ENCODE measurements at places on chromosomes 2 and 18.

DNA sequence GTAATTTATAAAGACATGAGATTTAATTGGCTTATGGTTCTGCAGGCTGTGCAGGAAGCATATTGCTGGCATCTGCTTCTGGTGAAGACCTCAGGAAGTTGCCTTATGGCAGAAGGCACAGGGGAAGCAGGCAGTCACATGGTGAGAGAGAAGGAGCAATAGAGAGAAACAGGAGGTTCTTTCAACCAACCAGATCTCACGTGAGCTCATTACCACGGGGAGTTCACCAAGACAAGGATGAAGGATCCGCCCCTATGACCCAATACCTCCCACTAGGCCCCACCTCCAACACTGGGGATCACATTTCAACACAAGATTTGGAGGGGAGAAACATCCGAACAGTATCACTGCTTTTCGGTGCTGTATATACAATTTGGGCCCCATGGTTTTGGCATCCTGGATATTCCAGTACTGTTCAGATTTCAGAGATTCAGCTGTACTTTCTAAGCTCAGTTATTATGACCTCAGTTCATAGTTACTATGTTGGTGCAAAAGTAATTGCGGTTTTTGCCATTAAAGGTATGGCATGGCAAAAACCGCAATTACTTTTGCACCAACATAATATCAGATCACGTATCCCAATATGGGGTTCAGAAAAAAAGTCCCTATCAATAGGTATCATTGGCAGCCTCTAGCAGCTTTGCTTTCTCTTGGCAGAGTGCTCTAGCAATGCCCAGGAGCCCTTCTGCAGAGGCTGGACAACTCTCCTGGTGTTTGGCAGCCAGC, 189.6 kb upstream of the SIX3 start:
- DNase-seq, result no peak

DNA sequence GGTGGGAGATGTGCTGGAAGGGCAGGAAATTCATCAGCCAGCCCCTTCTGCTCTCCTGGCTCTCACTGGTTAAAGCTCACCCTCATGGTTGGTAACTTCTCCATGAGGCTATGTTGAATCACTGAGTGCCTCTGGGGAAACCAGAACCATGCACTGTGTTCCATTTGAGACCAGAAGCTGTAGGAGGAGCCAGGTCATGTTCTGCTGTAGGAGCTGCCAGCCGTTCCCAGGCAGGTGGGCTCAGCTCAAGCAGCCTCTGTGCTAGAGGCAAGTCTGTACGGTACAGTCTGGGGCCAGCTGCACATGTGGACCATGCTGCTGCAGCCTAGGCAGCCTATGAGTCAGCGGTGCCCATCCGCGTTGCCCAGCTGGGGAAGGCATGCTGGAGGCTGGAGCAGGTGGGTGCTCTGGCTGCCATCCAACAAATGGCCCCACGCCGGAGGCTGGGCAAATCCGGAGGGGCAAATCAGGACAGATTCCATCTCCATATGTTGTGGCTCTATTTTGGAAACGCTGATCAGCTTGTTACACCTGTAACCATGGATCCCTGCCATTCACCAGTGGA, 22.0 kb upstream of the KCNF1 start:
- DNase-seq, result no peak

- DNase-seq, result no peak
Observed at GRCh38 chr18:69590150-69590549, 189.5 kb downstream of the DOK6 start.

- no peak for DNase-seq
Observed at GRCh38 chr2:132604561-132604960, 65.4 kb downstream of the LYPD1 start.

- DNase-seq, result no peak
Observed at GRCh38 chr2:200239216-200239615, 67.3 kb upstream of the SPATS2L start.

- no peak for DNase-seq
Observed at GRCh38 chr2:24820598-24821432, 27.6 kb downstream of the CENPO start.

DNA sequence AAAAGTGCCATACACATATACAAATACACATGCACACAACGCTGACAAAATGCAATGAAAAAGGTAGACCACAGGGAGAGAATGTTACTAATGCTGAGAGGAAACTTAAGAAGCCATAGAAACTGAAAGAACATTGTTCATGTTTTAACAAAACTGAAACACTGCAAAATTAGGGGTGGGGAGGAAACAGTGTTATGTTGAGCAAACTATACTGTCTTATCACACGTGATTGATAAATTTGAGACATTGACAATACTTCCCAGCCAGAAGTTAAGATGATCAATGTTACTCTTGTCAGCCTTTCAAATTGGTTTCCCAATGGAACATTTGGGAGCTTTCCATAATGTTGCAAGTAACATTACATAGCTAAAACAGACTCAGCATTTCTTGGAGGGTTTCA, 165.5 kb downstream of the L3MBTL4 start:
- no peak for DNase-seq

DNA sequence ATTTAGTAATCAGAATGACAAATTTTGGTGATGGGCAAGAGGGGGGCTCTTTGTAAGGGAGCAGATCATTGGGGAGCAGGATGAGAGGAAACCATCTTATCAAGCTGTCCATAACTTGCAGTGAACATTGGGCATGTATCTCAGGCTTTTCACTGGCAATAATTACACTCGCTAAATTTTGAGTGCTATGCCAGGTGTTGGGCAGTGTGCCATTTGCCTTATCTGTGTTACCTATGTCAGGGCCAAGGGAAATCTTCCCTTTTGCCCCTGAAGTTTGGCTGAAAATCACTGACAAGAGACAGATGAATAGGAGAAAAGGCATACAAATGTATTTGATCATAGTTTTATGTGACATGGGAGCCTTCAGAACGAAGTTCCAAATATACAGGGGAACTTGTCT, 39.0 kb downstream of the NOSTRIN start:
- DNase-seq, result no peak
